ENCODE measurements at places on chromosomes 16 and 17. TPM values are rescaled to one million over a fixed set of nuclear protein-coding genes. Genes with fewer than 3 reads are reported as not detected.

The TBC1D3G gene
- 0.31 TPM for total RNA-seq

- no peak for ATAC-seq
Measured at GRCh38 chr16:69014811-69015210, 90.6 kb upstream of the HAS3 start.

GRCh38 chr16:66416136-66416535, 11.0 kb upstream of the BEAN1 start:
- ATAC-seq, result no peak

- ATAC-seq, result no peak
Measured at GRCh38 chr17:10993126-10993525, 155.2 kb upstream of the PIRT start.

The DDX28 gene
- 6.9 TPM for total RNA-seq

The CWC25 gene
- total RNA-seq, result 13.6 TPM

DNA sequence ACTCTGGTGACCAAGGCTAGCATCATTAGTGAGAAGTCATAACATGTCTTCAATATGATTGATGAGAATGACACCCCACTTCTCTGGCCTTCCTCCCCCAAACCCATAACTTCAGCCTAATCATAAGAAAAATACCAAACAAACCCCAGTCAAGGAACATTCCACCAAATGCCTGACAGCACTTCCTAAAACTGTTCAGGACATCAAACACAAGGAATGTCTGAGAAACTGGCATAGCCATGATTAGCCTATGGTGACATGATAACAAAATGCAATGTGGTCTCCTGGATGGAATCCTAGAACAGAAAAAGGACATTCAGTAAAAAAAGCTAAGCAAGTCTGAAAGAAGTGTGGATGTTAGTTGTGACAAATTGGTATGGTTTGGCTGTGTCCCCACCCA, 24.7 kb upstream of the TBX4 start:
- ATAC-seq, result no peak

DNA sequence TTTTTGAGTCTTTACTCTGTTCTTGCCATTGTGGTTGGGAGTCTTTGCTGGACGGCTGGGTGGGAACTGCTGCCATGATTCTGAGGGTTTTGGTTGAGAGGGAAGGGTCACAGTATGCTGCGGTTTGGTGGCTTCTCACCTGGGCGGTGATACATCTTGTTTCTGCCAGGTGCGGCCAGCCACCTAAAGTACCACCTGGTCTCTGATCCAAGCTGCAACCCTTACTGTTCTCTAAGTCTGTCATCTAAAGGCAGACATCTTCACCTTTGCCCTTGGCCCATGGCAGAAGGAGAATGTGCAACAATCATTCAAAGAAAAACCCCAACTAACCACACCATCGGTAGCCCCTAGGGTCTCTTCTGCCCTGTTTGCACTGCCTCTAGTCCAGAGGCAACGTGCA, 19.6 kb upstream of the MPO start:
- no peak for ATAC-seq

The ZNF385C gene
- total RNA-seq, result not detected

DNA sequence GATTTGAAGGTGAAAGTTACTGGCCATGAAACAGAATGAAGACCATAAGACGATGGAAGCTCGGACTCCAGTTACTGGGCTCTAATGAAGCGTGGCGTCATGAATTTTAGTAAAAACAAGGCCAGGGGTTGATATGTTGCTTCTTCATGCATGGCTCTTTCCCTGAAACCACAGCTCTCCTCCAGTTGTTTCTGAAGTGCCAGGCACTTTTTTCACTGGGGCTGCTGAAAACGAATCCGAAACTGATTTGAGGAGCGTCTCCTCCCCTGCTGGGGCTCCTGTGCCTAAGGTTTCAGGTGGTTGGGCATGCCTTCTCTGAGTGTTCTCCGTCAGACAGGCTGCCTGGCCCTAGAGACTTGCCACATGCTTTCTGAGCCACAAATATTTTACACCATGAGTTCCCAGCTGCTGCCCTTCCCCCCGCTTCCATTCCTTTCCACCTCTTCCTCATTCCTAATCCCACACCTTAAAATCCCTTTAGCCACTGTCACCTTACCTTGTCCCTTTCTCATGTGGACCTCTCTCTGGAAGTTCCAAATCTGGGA, 3.7 kb upstream of the MYL4 start:
- ATAC-seq, result peak; percentile 72

- ATAC-seq, result no peak
Measured at GRCh38 chr16:19598805-19599510, 43.5 kb downstream of the VPS35L start.

DNA sequence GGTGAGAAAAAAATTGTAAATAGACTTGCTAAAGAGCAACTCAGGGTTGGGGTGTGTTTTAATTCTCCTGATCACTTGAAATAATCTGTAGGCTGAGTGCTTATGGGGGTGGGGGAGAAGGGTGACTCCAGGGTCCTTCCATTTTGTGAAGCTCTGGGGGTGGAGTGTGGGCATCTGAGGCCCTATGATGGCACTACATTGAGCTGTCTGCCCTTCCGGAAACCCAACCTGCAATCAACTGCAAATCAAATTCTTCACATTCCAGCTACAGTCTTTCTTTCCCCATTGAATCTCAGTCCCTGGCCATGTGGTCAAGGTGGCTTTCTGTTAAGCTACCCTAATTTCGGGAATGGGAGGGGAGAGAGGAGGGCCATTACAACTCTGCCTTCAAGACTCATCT, 6.0 kb upstream of the CDC6 start:
- ATAC-seq, result no peak

The GPR142 gene
- 1.1 TPM for total RNA-seq

GRCh38 chr16:59783191-59783590, 1049.1 kb upstream of the GOT2 start:
- no peak for ATAC-seq

DNA sequence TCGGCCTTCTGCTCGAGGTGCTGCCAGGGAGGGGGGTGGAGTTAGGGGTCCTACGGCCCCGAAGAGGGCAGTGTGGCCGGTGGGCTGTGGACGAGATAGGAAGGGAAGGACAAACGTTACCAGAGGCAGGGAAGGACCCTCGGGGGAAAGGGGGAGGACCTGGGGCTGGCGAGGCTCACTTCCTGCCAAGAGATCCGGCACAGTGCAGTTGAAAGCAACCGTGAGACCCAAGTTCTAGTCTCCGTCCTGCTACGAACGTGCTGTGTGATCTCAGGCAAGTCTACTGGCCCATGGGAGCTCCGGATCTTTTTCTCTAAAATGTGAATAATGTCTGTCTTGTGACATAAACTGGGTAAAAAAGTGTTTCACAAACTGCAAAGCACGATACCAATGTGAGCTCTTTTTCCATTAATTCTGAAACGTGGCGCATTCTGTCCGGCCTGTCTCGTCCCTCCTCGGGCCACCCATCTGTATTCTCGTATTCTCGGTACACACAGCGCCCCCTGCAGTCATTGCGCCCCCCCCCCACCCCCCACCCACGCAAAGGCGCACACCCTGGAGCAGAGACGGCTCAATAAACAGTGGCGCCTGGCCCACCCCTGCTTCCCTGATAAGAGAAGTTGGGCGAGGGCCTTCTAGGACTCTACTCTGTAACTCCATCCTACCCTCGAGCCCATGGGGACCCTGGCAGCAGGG, 8.8 kb downstream of the CYGB start:
- ATAC-seq, result peak; percentile 5

The PIEZO1 gene
- total RNA-seq, result 105 TPM

The OTOP2 gene
- not detected for total RNA-seq

DNA sequence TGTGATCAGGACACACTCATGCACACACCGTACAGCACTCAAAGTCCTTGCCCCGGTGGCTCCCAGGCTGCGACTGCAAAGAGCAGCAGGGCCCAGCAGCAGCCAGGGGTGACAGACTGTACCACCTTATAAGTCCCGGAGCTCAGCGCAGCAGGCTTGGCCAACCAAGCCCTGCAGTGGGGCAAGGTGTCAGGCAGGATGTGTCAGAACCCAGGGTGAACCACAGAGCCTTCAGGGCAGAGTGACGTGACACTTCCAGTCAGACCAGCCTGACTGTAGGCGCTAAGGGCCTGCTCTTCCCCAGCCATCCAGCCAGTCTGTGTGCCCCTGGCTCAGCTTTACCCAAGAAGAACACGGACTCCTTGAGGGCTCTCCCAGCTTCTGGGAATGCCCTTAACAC, 204.1 kb downstream of the COPRS start:
- no peak for ATAC-seq

GRCh38 chr16:20746461-20746860, 4.8 kb upstream of the THUMPD1 start:
- no peak for ATAC-seq

The HS3ST3A1 gene
- total RNA-seq, result 7.6 TPM

GRCh38 chr16:49491106-49491670, 117.6 kb downstream of the C16orf78 start:
- no peak for ATAC-seq

The KRTAP1-1 gene
- not detected for total RNA-seq

DNA sequence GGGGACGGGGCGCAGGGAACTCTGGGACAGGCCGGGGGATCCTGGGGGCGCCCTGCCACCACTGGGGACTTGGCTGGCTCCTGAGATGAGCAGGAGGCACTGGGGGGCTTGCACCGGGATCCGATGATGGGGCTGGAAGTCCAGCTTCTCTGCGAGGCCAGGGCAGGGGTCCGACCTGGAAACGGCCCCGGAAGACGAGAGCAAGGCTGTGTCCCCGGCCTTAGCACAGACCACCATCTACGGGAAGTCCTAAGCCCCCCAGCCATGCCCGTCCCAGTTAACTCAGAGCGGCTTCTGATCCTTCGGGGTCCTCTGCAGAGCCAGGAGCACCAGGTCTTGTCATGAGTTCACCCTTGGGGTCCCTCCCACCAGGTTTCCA, 573 bp downstream of the CDT1 start:
- no peak for ATAC-seq

DNA sequence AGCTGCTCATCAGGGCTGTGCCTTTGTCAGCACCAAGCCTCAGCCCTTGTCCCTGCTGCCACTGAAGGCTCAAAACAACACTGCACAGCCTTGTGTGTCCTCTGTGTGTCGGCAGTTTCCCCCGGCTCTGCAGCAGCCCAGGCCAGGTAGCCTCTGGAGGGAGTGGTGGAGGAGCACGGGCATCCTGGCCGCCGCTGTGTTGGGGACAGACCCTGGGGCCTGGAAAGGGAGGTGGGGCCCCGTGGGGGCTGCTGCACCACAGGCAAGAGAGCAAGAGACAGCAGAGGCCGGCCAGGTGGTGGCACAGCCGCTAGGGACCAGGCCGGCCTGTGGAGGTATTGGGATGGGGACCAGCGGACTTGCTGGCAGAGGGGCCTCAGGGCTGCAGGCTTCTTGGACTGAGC, 96.9 kb upstream of the ZNF750 start:
- ATAC-seq, result no peak

The CCL11 gene
- 2.0 TPM for total RNA-seq

GRCh38 chr16:48125888-48126287, 29.9 kb downstream of the ABCC12 start:
- ATAC-seq, result no peak

DNA sequence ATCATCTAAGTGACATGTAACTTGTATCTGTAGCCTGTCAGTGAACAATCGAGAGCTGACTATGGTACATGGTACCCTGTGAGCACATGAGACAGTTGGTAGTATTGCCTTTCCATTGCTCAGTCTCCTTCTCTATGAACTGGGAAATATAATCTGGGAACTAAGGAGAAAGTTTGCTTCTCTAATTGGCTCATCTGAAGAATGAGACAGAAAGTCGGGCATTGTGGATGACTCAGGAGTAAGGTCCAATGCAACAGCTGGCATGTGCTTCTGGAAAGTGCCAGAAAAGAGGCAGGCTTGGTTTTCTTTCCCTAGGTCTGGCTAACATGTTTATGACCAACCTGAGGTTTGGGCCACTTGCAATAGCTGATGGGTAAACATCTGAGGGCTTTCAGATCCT, 51.9 kb downstream of the ZZEF1 start:
- no peak for ATAC-seq
